ENCODE measurements at places on chromosomes 5 and 9. TPM values are rescaled to one million over a fixed set of nuclear protein-coding genes. Genes with fewer than 3 reads are reported as not detected.

DNA sequence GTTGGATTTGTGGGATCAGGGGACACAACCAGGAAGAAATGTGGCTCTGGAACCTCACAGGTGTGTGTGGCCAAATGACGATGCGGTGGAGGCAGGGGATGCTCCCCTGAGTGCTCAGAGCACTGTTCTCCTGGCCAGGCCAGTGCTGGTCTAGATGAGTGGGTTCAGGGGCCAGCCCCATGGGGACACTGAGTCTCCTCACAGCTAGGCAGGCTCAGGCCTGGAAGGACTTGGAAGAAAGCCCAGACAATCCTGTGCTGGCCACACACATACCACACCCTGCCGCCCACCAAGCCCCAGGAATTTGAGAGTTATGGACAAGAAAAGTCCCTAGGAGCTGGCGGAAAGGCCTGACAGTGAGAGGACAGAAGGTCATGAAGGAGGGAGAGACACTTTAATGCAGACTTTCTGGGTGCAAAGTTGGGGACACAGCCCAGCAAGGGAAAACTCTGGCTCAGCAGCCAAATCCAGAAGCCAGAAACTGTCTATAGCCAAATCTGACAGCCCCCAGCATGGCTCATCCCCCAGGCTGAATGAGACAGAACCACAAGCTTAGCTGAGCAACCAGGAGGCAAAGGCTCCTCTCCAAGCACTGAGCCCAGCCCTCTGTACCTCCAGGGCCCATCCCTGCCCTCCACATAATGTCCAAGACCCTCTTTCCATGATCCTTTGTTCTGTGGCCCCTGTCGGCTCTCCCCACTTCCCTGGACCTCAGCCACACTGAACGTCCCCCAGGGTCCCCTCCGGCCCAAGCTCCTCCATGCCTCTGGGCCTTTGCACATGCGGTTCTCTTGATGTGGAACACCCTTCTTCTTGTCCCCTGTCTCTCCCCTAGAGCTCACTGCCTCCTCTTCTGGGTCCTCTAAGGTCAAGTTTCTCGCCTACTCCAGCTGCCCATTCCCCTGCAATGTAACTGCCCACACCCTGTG is 22.4 kb downstream of the LHX6 start:
- H3K4me1 ChIP-seq: peaks cover 12% of the 10 kb centered on the region
- H3K4me3 ChIP-seq: no peak overlapping the region
- no peak overlapping the region for H3K27ac ChIP-seq
- no peak for DNase-seq
- no peaks in the 10 kb centered on the region for H3K27me3 ChIP-seq
- H3K36me3 ChIP-seq: no peaks in the 10 kb centered on the region

DNA sequence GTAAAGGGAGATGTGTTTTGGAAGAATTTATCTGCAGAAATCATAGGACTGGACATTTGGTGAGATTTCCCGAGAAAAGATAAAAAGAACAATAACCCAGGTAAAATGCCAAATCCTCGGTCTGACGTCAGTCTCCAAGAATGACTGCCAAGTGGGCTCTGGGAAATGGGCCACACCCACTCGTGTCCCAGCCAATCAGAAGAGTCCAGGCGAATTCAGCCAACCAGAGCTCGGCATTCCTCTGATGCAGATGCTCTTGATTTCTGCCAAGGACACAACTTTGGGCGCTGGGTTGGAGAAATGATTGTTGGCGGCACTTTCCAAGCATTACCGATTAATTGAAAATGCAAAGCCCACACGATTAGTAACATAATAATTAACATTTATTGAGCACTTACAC is 73.3 kb downstream of the FGF18 start:
- no peaks in the 10 kb centered on the region for H3K27me3 ChIP-seq
- peak; percentile 75 for DNase-seq
- no peak overlapping the region for H3K27ac ChIP-seq
- no peak overlapping the region for H3K4me3 ChIP-seq
- no peaks in the 10 kb centered on the region for H3K36me3 ChIP-seq

- H3K4me3 ChIP-seq: no peak overlapping the region
- no peaks in the 10 kb centered on the region for H3K36me3 ChIP-seq
- H3K27ac ChIP-seq: no peak overlapping the region
- no peaks in the 10 kb centered on the region for H3K4me1 ChIP-seq
- peaks cover 13% of the 10 kb centered on the region for H3K27me3 ChIP-seq
- no peak for DNase-seq
Observed at GRCh38 chr9:114887963-114888362, 42.4 kb downstream of the TNFSF8 start.

DNA sequence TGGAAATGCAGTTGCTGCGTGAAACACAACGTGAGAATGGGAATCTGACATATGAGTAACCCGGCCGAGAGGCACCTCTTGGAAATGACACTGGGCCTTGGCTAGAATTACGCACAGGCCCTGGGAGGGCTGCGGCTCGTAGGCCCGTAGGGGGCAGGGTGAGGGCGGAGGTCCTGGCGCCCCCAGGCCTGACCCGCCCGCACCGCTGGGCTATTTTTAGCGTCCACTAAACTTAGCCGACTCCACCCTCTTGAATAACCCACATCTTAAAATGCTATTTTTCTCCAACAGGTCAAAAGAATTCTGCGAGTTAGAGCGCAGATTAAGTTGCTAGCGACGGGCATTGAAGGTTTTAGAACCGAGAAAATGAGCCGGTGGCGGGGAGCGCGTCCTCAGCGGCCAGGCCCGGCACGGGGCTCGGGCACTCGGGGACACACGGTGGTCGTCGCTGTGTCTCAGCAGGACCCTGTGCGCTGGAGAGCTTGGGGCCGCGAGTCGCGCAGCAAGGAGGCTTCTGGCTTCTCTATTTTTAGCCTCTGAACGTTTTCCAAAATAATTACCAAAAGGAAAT is 168.5 kb downstream of the AUH start:
- H3K27me3 ChIP-seq: no peaks in the 10 kb centered on the region
- H3K4me1 ChIP-seq: peaks cover 76% of the 10 kb centered on the region
- peak; percentile 97 for DNase-seq
- peak overlapping the region; percentile 42 for H3K4me3 ChIP-seq
- no peaks in the 10 kb centered on the region for H3K36me3 ChIP-seq

DNA sequence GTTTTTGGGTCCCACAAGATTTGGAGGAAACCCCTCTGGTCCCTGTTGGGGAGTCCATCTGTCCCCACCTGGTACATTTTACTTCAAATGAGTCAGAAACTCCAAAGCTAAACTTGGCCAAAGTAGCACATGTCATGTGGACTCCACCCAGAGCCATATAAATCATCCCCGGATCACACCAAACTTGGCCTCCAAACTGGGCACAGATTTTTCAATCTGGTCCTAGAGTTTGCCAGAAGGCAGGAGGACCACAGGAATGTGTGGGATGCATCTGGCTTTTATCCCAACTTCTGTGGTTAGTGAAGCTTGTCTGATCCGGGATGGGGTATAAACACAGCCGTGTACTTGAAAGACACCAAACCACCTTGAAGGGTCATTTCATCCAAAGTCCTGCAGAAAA is 66.3 kb downstream of the MAT2B start:
- H3K4me1 ChIP-seq: peaks cover 2% of the 10 kb centered on the region
- no peak for DNase-seq
- H3K27me3 ChIP-seq: peaks cover 29% of the 10 kb centered on the region
- H3K4me3 ChIP-seq: no peak overlapping the region

- H3K36me3 ChIP-seq: no peaks in the 10 kb centered on the region
- no peak overlapping the region for H3K4me3 ChIP-seq
- DNase-seq: no peak
- H3K4me1 ChIP-seq: no peaks in the 10 kb centered on the region
- H3K27ac ChIP-seq: no peak overlapping the region
- no peaks in the 10 kb centered on the region for H3K27me3 ChIP-seq
Observed at GRCh38 chr5:2929779-2930178, 178.3 kb upstream of the IRX2 start.

GRCh38 chr5:11302663-11303062 is 541.6 kb upstream of the DAP start:
- no peaks in the 10 kb centered on the region for H3K27me3 ChIP-seq
- no peaks in the 10 kb centered on the region for H3K4me1 ChIP-seq
- H3K36me3 ChIP-seq: no peaks in the 10 kb centered on the region
- no peak for DNase-seq

- peaks cover 21% of the 10 kb centered on the region for H3K4me1 ChIP-seq
- H3K27me3 ChIP-seq: no peaks in the 10 kb centered on the region
- H3K36me3 ChIP-seq: no peaks in the 10 kb centered on the region
- H3K4me3 ChIP-seq: no peak overlapping the region
- H3K27ac ChIP-seq: no peak overlapping the region
- DNase-seq: no peak
Observed at GRCh38 chr5:56282216-56282615, 49.1 kb upstream of the ANKRD55 start.

The CLTB gene
- 58.6 TPM for total RNA-seq

The FOXD4L6 gene
- 0.54 TPM for total RNA-seq

Data from HCT116 (cell line).